EH (cell line): ENCODE measurements at places on chromosomes 1 and 21.
A peak's percentile ranks its signal among the peaks of the same experiment; 100 is the strongest.

GRCh38 chr1:211677659-211678058 is 2.2 kb upstream of the NEK2 start:
- DNase-seq: no peak

DNA sequence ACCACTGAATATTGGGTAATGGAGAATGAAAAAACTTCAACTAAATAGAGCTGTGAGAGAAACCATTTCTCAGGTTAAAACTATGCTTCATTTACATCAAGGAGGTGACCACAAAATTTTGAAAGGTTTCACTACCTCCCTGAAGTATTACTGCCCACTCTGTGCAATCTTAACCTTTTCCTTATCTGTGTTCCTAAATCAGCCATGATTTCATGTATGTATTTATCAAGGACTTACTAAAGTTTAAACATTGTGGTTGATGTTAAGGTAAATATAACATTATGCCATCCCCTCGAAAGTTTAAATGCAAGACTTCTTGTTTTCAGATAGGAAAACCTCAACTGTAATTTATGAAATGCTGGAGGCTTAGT is 84.4 kb downstream of the CLEC20A start:
- DNase-seq: no peak

- DNase-seq: no peak
Observed at GRCh38 chr1:174022976-174023277, 770 bp upstream of the RC3H1 start.

- no peak for DNase-seq
Observed at GRCh38 chr1:117032681-117033539, 27.2 kb upstream of the TTF2 start.

GRCh38 chr1:216596281-216596862 is 126.9 kb downstream of the ESRRG start:
- DNase-seq: peak; percentile 16

- peak; percentile 66 for DNase-seq
Observed at GRCh38 chr1:115168026-115168425, 78.7 kb upstream of the TSPAN2 start.

DNA sequence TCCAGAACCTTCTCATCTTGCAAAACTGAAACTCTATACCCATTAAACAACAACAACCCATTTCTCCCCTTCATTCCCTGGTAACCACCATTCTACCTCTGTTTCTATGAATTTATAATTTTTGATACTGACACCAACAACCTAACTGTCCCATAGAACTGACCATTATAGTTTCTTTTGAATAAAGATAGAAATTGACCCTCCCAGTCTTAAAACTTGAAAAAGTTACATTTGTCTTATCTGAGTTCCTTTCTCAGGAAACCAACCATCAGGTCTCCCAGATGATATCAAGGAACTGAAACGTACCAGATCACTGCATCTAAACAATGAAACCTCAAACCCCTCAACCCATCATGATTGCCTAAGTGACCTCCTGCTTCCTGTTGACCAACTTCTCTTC is 27.1 kb downstream of the RNF115 start:
- no peak for DNase-seq

DNA sequence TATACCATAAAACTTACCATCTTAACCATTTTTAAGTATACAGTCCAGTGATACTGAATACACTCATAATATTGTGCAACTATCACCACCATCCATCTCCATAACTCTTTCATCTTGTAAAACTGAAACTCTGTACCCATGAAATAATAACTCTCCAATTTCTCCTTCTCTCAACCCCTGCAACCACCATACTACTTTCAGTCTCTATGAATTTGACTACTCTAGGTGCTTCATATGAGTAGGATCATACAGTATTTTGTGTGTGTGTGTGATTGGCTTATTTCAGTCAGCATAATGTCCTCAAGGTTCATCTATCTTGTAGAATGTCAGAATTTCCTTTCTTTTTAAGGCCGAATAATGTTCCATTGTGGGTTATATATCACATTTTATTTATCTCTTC is 17.7 kb downstream of the NPHS2 start:
- no peak for DNase-seq
